ENCODE measurements at places on chromosomes 7 and 10.

- DNase-seq, result no peak
These were observed 16.7 kb upstream of the C10orf95 start for GRCh38 chr10:102467971-102468438.

DNA sequence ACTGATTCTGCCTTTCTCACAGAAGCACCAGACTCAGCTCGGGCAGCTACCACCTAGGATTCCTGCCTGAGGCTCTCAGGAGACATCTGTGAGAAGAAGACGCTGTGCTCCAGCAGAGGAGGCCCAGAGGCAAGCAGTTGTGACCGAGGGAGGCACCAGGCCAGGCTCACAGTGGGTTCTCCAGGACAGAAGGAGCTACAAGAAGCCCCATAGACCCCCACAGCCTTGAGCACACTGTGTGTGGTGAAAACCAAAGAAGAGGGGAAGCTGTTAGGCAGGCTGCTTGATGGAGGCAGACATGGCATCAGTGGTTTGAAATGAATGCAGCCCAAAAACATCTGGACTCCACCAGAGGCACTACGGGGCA lies 198.8 kb downstream of the GRID1 start:
- DNase-seq, result no peak

DNA sequence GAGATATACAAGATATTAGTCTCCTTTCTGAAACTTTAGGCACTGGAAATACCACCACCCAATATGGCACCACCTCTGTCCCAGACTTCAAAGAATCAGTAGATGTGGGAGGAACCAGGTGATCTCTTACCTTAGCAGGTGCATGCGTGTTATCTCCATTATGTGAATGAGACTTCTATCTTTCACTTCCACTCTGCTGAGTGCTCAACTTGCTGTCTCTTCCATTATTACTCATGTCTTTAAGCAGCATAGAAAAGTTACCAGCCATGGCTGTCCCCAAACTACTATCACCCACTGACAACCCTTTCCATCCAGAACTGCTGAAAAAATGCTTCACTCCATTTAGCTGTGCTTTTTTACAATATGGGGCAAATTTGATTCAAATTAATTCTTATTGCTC lies 101.5 kb upstream of the PRSS1 start:
- no peak for DNase-seq

GRCh38 chr10:14543046-14543903 lies 212.6 kb upstream of the FRMD4A start:
- no peak for DNase-seq

Measured in activated T-cell treated with anti-CD3 and anti-CD28 coated beads for 1 hour (primary cell).